Colonic mucosa (tissue), 4 donors: ENCODE measurements at places on chromosomes 2 and 18. TPM values are rescaled to one million over a fixed set of nuclear protein-coding genes. Genes with fewer than 3 reads are reported as not detected.

GRCh38 chr18:77220726-77221125, 28.9 kb upstream of the GALR1 start:
- no peak for DNase-seq

DNA sequence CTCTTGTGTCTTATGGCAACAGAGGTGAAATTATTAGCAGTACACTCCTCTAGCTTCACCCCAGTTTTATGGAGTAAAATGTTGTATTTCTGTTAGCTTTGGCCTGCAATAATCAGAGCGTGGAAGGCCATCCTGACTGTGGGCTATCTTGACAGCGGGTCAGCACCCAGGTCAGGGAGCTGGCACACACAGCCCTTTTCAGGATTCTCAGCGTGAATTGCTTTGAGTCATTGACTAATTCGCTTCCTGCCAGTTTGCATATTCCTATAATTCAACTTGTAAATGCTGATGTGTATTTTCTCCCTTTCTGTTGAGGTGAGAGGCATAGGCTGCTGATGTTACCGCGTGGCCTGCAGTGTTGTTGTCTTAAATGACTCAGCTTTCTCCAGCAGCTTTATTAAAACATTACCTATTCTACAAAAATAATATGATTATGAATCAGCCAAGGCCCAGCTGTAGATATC, 109.6 kb upstream of the EML6 start:
- no peak for DNase-seq

- no peak for DNase-seq
Measured at GRCh38 chr2:20457661-20458630, 11.1 kb downstream of the RHOB start.

DNA sequence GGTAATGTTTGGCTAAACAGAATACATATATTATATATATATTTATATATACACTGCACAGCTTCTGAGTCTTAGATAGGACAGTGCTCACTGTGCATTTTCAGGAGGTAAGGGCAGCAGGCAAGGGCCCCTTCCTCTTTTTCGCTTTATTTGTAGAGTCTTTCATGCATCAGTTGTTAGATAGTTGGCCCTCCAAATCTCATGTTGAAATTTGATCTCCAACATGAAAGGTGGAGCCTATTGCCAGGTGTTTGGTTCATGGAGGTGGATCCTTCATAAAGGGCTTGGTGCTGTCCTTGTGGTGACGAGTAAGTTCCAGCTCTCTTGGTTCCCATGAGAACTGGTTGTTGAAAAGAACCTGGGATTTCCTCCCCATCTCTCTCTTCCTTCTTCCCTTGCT, 48.1 kb downstream of the TSN start:
- DNase-seq = no peak

GRCh38 chr18:51578406-51578980, 381.0 kb upstream of the MEX3C start:
- DNase-seq = no peak

- peak; percentile 89 for DNase-seq
Measured at GRCh38 chr2:96638144-96639121, at the start of gene KANSL3. Gene KANSL3, minus strand, starts transcription at chr2:96638312. Its CDS starts 1,177 bp downstream, at chr2:96637135.

DNA sequence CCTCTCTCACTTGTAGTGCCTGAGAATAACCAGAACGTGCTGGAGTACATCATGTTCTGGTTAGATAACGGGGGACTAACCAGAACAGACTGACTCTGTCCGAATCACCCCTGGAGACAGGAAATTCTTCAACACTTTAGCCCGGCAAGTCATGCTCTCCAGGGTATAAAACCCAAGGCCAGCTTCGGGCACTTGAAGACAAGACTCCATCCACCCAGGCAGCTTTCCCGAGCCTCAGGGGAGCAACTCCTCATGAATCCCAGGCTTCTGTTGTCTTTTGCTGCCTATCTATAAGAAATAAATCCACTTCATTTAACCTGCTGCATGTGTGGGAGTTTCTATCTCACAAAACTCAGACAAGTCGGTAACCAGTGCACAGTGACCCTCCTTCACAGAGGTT, 99.6 kb downstream of the KCNF1 start:
- no peak for DNase-seq

DNA sequence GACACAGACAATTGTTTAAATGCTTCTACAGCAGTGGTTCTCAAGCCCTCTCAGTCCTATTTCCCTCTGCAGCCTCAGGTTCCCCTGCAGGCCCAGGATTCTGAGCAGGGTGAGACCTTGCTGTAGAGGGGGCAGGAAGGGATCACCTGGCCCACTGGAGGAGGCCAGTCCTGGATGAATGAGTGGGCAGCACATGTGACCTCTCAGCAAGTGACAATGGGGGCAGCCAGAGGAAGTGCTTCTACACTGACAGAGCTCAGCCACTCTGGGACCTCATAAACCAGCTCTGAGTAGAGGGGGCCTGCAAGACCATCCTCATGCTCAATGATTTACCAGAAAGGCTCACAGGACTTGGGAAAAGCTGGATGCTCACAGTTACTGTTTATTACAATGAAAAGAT, 63.2 kb downstream of the ASB1 start:
- DNase-seq = no peak

DNA sequence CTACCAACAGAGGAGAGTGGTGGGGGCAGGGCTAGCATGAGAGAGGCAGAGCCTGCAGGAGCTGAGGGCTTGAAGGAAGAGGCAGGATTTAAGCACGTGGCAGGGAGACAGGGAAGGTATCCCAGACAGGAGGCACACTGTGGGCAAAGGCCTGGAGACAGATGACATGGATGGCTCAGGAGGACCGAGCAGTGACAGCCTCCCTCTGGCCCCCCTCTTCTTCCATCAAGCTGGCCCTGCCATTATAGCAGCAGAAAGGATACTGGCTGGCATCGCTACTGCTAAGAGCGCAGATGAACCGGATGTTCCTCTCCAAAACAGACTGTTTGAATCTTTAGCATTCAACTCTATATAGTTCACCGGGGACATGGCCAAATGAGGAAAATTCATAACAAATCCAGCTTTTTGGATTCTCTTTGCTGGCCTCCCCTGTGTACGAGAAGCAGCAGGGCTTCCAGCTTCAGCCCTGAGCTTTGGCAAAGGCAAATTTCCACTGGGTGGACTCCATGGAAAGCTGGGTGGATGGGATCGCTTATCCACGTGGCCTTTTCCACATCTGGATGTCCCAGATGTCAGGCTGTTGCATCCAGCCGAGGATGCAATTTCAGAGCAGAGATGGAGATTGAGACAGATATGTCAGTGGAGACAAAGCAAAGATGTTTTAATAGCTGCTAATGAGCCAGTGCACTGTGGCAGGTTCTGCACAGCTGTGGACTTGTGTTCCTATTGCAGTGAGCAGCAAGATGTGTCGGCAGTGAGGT, 36.2 kb downstream of the CAPN13 start:
- peak; percentile 12 for DNase-seq

Gene CYRIA
- total RNA-seq = 1.0 TPM

DNA sequence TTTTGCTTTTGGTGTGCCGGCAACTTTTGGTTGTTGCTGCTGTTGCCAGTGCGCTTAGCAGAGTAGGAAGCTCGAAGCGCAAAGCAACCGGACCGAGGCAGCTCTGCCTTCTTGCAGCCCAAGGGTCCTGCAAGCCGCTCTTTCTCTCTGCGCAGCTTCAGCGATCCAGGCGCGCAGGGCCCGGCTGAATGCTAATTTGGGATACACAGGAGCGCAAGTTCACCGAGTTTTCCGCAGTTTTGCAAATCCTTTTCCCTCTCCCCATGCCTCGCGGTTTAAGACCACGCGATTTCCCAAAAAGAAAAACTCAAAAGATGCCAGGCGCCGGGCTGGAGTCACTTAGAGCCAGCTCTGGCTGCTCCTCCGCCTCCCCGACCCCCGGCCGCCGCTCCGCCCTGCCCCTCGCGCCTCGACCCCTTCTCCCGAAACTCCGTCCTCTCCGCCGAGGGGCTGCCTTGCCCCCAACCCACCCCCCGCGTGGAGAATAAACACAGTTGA, 13.5 kb upstream of the SIX3 start:
- DNase-seq = no peak

DNA sequence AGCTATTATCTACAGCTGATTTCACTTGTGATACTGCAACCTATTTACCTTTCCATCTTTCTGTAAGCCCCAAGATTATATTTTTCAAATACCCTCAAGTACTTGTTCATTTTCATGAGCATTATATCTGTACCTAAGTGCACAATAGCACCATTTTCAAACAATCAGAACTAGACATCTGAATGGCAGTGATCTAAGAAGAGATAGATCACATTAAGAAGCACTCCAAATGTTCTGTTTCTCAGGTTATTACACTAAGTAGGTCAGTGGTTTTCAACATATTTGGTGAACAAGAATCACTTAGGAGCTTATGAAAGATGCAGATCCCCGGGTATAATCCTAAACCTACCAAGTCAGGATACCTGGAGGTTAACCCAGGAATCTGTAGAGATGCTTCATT, 872.7 kb downstream of the DCDC2C start:
- DNase-seq = no peak

Gene DNAJC5G
- not detected for total RNA-seq

- DNase-seq = no peak
Measured at GRCh38 chr2:238872628-238873380, 24.9 kb downstream of the TWIST2 start.

GRCh38 chr18:4351005-4351404, 104.1 kb downstream of the DLGAP1 start:
- DNase-seq = no peak

Gene CHRND
- not detected for total RNA-seq

Gene ANO7
- 41.4 TPM for total RNA-seq

Gene SIX3
- not detected for total RNA-seq

- DNase-seq = no peak
Measured at GRCh38 chr2:189782221-189782671, 1.9 kb downstream of the ORMDL1 start.

GRCh38 chr2:17709897-17710296, 43.7 kb downstream of the SMC6 start:
- no peak for DNase-seq

DNA sequence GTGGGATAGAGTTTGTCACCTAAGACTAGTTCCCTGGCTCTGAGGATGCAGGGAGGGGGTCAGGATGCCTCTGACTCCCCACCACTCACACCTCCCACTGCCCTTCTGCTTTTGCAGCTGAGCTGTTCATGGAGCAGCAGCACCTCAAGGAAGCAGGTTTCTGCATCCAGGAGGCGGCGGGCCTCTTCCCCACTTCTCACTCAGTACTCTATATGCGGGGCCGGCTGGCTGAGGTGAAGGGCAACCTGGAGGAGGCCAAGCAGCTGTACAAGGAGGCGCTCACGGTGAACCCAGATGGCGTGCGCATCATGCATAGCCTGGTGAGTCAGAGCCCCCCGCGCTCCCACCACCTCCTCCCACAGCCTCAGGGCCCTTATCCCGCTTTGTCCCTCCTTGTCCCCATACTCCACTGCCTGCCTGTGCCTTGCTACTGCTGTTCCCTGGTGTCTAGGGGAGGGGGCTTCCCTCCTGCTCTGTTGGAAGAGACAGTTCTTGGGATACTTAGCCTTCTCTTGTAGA, 94.4 kb downstream of the STPG4 start:
- no peak for DNase-seq

DNA sequence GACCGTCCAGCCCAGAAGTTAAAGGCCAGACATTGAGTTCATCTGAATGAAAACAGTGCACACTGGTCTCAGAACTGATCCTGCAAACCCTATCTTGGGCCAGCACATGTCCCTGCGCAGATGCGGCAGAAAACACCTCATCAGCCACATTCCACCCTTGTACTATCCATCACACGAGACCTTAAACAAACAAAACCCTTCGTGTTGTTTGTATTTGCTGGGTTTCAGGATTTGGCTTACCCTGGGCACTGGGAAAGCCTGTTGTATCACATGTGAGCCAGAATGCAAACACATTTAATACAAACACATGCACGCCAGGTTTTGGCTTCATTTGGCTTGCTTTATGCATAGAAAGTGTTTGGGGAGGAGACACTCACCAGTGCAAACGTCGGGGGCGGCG, 12.5 kb downstream of the WIPF1 start:
- DNase-seq = no peak

Gene TSHZ1
- 16.6 TPM for total RNA-seq

DNA sequence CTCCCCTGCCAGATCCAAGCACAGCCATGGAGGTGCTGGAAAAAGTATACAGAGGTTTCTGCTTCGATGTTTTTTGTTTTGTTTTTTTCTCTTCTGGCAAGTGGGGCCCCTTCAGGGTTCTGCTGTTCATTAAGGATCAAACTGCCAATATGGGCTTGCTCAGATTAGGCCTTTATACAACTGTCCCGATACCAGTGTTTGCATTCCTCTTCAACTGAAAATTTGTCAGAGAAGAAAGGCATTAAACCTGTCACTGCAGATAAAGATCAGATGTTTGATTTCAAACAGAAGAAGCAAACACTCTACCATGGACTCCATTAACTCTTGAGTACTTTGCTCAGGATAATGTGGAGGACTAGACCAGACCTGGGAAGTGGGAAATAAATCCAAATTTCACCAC, 396.0 kb upstream of the SMIM21 start:
- no peak for DNase-seq
